ENCODE measurements at places on chromosomes 3 and 15.

DNA sequence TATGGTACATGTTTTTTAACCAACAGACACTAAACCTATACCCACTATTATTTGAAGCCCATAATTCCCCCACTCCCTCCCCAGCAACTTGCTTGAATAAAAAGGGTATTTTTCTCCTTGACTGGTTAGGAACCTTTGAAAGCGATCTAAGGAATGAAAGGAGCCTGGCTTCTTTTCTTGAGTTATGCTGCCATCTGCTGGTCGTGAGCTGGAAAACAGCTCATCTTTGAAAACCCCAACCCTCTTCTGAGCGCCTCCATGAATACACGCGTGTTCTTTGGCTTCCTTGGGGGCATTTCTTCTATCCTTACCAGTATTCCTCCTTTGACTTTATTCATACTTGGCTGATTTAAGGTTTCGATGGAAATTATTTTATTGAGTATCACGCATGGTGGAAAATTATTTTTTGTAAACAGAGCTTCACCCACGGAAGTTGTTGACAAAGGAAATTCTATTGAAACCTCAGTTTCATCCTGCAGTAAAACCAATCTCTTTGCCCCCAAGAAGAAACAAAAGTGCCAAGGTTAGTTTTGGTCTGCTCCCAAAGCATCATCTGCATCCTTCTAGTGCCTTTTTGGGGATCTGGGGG is 171.6 kb downstream of the SV2B start:
- no peak for DNase-seq

DNA sequence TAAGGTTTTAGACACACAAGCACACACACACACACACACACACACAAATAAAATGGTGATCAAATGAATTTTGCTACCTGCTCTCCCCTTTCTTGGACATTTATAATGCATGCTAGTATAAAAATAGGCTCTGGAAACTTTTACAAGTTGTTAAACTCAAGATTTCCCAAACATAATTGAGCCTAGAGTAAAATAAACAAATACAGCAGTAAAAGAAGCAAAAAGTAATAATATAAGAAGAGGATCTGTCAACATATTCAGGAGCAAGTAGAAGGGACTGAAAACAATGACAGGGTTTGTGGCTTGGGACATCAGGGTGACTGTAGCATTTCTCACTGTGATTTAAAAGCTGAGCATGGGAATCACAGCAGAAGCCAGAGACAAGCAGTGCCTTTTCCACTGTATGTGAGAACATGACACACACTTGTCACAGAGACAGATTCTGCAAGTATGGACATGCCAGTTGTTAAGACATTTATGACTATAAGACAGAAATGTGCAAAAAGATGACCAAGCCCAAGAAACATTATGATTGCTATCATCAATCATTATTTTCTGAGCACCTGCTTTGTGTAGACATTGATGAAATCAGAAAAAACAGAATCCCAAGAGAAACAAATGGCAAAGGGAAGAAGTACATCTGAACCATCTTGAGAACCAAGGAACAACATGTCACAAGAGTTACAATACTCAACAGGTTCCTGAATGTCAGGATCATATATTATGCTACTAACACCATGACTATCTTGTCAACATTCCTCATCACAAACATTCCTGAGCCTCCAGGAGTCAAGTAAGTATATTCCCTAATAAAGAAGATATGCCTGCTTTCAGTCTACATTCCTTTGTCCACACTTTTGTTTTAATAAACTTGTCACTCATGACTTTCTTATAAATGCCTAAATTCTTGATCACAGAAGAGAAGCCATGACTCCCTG is 7.1 kb downstream of the THRB start:
- DNase-seq, result no peak

DNA sequence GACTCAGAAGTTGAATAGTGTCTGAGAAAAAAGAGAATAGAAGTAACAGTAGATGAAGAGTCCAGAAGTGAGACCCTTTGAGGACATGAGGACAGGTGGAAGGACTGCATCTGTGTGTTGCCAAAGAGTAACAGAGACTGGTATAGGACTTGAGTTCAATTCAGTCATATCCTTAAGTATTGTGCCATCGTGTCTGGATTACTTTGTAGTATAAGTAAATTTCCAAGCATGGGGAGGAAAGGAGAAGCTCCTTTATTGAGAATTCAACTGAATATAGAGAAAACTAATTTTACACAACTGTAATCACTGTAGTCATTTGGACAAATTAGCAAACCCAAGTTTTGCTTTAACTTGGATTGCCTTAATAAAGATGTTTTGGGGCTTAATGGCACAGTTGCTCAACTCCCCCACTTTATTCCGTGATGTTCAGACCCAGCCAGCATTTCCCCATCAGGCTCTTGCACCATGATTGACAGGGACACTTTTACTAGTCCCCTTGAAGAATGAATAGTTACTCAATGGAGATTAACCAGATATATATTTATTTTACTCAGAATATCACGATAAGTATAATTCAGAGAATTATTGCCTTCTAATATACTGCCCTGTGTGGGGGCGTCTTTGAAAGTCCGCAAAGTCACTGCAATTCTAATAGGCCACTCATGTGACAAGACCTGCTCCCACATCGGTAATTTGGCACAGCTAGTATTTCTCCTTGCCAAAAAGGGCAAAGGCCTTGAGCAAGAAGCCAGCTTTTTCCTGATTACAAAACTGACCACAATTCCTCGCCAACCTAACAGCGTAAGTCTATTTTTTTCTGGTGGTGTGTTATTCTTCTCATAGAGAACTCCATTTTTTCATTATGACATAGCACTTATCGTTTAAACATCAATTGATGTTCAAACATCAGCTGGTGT is 61.3 kb downstream of the PPARG start:
- DNase-seq, result no peak

DNA sequence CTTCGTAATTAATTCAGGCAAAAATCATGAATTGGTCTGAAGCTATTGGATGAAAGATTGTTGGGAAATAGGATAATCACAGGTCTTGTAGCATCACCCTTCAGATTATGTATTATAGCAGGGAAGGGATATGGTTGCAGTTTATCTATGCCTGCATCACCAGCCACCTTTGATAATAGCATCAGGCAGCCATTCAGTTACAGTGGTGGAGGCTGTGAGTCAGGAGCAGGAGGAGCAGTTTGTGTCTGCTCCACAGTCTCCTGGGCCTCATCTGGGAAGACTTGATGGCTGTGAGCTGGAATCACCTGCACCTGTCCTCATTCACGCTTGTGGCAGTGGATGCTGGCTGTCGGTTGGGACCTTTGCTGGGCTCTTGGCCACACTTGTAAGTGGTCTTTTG is 104.3 kb upstream of the PLXNA1 start:
- no peak for DNase-seq

GRCh38 chr3:94862703-94863102 is 799.8 kb downstream of the NSUN3 start:
- no peak for DNase-seq

- no peak for DNase-seq
Observed at GRCh38 chr3:194250098-194251002, 100.8 kb downstream of the CPN2 start.

DNA sequence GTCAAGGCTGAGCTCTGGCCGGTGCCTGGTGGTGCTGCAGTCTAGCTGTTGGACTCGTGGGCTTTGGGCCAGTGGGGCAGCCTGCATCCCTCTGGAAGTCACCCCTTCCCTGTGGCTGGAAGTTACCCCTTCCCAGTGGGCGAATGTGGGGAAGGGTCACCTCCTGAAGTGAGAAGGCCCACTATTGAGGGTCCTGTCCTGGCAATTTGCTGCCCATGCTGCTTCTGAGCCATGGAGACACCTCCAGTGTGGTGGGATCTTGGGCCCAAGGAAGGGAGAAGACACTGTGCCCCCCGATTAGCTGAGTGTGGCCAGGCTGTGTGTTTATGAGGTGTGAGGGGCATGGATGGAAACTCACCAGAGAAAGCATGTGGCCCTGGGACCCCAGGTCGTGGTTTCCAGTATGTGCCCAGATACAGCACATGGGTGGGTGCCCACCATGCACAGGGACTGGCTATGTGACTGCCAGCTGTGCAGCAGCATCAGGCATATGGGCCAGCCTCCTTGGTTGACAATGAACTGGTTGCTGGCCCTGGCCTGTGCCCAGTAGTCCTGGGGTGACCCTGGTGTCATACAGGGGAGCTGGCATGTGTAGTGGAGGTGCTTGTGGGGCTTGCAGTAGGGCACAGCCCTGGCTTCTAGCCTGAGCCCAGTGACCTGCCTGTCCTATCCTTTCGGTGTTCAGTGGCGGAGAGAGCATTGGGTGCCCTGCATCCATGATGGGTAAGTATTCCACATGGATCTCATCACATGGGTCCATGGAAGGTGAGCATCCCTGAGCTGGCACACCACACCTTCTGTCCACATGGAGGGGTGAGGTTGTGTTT is 221.2 kb downstream of the SNRPN start:
- DNase-seq, result no peak

- DNase-seq, result no peak
Observed at GRCh38 chr3:186210852-186211500, 102.1 kb upstream of the ETV5 start.

GRCh38 chr3:49700453-49701128 is 11.2 kb downstream of the RNF123 start:
- no peak for DNase-seq

DNA sequence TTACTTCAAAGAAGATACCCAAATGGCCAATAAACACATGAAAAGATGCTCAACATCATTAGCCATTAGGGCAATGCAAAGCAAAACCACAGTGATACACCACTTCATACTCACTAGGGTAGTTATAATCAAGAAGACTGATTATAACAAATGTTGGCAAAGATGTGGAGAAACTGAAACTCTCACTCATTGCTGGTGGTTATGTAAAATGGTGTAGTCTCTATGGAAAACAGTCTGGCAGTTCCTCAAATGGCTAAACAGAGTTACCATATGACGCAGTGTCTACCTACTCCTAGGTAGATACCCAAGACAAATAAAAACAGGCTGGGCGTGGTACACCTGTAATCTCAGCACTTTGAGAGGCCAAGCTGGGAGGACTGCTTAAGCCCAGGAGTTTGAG is 3.5 kb upstream of the ZFAND6 start:
- no peak for DNase-seq

Data from esophagus muscularis mucosa (tissue), 4 donors.